Femur (tissue), 1 donor: ENCODE measurements at places on chromosomes 6 and 20.

DNA sequence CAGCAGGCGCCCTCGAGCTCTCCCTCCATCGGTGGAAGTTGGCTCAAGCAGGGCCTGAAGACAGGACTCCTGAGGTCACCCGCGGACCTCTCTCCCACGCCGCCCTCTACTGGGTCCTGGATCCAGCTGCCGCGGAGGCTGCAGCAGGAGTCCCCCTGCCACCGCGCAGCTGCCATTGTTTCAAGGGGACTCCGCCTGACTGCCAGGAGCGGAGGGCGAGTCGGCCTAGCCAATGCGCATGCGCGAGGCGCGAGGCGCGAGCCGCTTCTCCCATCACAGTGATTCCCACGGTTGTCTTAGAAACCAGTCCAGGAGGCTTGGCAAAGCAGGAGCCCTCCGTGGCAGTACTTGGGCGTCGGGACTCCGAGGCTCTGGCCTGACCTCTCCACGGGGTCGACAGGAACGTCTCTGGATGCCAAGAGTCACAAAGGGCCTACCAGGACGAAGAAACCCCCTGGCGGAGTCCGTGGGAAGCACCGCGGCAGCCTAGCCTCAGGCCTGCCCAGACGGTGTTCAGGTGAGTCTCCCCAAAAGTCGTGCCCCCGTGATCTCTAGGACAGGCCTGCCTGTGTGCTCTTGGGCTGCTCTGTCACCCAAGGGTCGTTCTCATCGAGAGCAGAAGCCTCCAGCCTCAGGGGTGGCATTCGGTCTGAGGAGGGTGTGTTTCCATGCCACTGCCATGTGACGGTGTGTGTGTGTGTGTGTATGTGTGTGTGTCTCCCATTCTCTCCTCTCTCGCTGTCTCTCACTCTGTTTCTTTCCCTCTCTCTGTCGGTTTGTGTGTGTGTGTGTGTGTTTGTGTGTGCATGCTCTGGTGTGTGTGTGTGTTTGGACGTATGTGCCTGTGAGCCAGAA lies 290.6 kb upstream of the ZNF337 start:
- DNase-seq, result peak; percentile 70

GRCh38 chr6:13358511-13358910 lies 30.2 kb upstream of the TBC1D7 start:
- DNase-seq, result no peak

DNA sequence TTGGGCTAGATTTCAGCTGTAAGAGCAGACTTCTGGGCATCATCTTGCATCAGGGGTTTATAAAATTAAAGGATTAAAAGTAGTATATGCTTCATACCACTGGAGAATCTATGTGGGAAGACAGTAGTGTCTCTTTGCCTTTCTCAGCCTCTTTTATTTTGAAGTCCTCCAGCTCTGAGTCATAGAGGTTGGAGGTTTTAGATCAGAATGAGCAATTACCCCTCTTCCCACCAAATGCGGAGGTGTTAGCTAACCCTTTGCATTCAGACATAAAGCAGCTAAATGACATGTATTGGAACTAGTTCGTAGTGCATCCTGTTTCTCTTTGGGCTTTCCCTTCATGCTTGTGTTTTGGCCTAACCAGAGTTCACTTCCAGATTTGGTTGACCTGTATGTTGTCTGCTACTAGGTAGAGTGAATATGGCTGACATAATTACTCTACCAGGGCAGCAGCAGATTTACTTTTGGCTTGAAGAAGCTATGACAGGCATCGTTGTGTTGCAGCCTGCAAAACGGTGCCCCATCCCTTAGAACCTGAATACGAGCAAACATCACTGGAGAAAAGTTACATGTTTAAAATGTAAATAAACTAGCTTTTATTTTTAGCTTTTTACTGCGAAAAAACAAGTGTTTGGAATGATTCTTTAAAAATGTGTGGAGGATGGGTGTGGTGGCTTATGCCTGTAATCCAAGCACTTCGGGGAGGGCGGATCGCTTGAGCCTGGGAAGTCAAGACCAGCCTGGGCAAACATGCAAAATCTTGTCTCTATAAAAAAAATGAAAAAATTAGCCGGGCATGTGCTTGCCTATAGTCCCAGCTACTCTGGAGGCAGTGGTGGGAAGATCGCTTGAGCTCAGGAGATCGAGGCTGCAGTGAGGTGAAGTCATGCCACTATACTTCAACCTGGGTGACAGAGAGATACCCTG lies 82.2 kb downstream of the MYO6 start:
- no peak for DNase-seq

GRCh38 chr20:60132827-60133670 lies 174.8 kb downstream of the CDH26 start:
- no peak for DNase-seq

DNA sequence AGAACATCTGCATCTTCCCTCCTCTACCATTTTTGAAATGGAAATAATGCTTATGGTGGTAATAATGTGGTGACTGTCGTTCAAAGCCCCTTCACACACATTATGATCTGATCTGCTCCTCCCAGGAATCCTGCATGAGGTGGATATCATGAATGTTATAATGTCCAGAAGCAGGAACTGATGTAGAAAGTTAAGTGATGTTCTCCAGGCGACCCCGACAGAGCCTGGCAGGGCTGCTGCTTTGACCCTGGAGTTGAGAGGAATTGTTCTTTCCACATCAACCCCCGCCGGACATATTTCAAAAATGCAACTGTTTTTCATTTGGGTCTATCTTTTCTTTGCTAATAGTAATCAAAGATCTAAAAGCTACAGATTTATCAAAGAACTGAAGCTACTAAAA lies 131.6 kb downstream of the GMPR start:
- DNase-seq, result no peak

- DNase-seq, result no peak
Measured at GRCh38 chr20:14415467-14415866, 78.1 kb upstream of the FLRT3 start.

DNA sequence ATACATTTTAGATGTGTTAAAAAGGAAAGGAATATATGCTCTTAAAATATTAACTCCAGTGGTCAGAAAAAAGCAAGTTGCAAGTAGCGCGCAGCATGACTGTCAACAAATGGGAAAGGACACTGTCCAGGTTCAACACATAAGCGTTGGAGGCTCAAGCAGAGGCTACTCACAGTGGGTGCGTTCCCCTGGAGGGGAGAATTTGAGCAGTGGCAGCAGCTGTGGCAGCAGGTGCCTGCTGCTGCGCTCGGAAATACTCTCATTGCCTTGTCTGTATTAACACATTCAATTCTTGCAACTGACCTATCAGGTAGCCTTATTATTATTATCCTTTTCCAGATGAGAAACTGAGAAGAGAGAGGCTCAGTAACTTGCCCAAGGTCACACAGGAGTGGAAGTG lies 21.9 kb upstream of the CCN6 start:
- no peak for DNase-seq

DNA sequence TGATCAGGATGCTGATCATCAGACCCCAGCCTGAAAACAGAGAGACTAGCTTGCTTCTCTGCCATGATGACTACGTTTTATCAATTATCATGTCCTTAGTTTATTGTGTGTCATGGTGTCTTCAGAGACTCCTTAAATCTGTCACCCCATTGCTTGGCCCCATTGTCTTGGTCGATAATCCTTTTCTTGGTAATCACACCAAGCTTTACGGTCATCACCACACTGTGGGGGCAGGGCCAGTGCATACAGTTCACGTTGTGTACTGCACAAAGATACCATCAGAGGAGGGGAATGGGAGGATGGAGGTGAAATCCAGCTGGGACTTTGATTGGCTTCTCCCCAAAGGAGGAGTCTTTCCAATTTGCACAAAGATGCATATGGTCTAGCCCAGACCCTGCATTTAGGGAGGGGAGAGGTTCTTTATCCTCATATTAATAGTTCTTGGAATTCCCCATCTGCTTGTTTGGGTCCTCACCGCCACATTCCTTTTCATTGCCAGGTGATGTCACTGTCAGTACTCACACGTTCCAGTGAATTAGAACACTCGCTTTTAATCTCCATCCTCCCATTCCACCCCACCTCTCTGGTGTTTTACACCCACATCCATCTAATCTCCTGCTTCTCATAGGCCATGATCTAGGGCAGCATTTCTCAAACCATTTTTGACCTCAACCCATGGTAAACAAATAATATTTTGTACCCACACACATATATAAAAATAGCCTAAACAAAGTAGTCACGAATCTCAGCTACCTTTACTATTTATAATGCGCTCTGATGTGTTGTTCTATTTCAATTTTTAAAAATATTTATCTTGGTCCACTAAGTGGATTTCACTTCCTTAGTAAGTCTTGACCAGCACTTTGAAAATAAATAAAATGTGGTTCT lies 5.7 kb downstream of the ETV7 start:
- no peak for DNase-seq

GRCh38 chr20:63064310-63064709 lies 57.5 kb upstream of the BHLHE23 start:
- DNase-seq, result peak; percentile 9

DNA sequence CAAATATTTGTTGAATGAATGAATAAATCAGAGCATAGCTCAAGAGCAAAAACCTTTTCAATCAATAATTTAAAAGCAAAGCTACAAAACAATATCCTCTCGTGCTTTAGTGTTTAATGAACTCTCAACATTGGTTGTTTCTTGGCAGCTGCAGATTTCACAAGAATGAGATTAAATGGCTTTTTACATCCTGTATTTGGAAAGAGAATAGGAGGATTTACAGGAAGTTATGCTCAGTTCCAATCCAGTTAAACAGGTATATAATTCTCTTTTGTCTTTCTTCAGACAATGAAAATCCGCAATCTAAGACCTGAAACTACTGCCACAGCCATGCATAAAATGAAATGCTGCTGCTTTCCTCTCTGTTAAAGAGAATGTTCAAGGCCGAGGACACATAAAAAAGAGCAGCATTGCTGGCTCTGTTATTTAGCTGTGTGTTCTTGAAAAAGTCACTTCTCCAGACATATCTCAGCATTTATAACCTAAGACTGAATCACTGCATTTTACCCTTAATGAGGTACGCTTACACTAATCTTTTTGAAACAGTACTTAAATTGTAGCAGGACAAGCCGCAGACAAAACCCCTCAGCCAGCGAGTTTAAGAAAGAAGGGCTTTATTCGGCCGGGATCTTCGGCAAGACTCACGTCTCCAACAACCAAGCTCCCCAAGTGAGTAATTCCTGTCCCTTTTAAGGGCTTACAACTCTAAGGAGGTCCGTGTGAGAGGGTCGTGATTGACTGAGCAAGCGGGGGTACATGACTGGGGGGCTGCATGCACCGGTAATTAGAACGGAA lies 3.6 kb downstream of the C6orf52 start:
- DNase-seq, result no peak

DNA sequence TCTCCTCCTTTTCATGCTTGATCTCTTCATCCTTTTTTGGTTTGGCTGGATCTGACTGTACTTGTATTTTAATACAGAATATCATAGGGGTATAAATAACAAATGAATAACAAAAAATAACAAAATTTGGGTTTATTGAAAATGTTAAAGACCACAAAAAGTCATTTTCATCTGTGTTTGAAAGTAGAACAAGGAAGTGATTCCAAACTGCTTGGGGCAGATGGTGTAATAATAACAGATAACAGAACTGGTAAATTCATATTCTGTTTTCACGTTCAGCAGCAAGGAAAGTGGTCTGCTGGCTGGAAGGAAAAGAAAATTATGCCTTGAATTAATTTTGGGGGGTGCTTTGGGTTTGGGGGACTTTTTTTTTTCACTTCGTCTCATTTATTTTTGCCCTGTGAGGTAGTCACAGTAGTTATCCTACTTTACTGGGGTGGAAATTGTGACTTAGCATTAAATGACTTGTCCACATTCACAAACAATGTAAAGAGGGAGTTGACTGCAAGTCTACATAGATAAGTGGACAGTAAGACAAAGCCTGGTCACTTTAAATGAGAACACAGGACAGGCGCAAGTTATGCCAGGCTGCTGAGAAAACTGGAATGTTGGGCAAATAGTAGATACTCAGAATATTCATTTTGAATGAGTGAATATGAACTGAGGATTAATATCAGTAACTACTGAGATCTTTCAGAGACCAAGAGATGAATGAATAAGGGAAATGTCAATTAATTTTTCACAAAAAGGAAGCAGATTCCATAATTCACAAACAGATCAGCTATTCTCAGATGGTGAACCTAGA lies 193.9 kb upstream of the CITED2 start:
- no peak for DNase-seq

GRCh38 chr6:117502580-117502979 lies 20.1 kb downstream of the DCBLD1 start:
- no peak for DNase-seq

GRCh38 chr6:145673504-145673903 lies 61.8 kb downstream of the EPM2A start:
- DNase-seq, result no peak

DNA sequence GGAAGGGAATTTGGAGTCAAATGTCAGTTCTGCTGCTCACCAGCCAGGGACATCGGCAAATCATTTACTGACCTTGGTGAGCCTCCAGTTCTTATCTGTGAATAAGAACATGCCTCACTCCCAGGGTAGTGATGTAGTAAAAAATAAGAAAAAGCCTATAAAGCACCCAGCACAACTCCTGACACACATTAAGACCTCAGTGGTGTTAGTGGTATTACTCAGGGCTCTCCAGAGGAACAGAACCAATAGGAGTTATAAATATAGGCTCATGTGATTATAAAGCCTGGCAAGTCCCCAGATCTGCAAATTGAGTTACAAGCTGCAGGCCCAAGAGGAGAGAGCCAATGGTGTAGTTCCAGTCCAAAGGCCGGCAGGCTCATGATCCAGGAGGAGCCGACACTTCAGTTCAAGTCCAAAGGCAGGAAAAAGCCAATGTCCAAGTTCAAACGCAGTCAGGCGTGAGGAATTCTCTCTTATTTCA lies 71.3 kb upstream of the EYA2 start:
- peak; percentile 61 for DNase-seq

- peak; percentile 41 for DNase-seq
Measured at GRCh38 chr6:43856005-43856765, 86.2 kb downstream of the VEGFA start.

- no peak for DNase-seq
Measured at GRCh38 chr6:7121700-7122241, 14.0 kb downstream of the RREB1 start.

- DNase-seq, result no peak
Measured at GRCh38 chr6:73325656-73326055, 28.4 kb downstream of the DPPA5 start.

DNA sequence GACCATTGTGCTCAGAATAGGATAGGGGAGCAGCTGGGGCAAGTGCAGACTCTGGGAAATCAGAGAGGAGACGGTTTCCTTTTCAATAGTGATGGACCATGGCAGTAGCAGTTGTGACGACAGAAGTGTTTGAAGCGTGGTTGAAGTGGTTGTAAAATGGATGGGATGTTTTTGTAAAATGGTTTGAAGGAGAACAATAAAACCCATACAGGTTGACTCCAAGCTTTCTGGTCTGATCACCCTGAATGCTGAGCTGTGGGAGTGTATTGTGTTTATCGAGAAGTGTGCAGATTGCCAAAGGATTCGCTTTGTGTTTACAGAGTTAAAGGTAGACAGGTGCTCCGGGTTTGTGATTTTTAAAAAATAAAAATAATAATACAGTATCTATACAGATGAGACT lies 255.2 kb upstream of the SULF2 start:
- DNase-seq, result no peak

DNA sequence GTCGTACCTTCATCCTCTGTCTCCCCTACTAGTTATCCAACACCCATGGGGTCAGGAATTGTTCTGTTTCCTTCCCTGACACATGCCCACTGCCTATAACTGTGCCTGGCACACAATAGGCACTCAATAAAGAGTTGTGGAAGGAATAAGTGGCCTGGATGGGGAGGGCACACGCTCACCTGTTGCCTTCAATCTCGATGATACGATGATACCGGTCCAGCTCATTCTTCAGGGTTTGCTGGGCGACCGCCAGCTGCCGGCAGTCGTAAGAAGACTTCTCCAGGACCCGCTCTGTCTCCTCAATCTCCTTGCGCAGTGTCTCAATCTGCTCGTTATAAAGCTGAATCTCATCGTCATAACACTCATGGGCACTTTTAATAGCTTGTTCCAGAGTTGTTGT lies 32.5 kb downstream of the BFSP1 start:
- no peak for DNase-seq

- peak; percentile 77 for DNase-seq
Measured at GRCh38 chr6:121932076-121932991, 467.1 kb upstream of the HSF2 start.
